ENCODE measurements at places on chromosomes 4 and X.

GRCh38 chrX:15448010-15448639 is 45.0 kb downstream of the PIR start:
- peak; percentile 15 for DNase-seq

DNA sequence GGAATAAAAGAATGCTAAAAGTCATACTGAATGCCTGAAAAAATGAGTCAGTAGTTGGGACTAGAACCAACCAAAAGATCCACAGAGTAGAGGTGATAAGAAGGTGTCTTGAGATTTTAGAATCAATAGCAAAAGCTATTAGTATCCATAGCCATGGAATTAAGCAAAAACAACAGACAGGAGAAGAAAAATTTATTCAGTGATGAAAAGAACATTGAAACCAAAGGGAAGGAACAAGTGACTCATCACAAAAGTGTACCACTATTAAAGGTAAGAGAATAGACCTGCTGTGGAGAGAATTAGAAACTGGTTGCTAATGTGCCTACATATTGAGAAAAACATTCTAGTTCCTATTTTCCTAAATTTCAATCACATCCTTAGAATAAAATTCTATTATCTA is 182.0 kb upstream of the NEIL3 start:
- no peak for DNase-seq

DNA sequence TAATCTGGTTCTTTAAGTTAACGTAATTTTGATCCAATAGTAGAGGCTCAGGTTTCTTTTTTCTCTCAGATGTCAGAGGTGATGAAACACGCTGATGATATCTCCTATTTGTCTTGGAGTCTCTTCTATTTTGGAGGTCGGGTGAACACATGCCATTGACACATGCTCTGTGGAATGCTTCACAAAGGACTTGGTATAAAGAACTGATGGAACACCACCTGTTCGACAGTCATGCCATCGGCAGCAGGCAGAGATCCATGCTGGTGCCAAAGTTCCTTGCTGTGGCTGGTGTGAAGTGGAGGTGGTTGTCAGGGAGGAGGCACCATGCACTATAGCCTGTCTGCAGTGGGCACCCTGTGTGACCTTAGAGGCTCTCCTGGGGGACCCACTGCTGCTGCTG is 94.9 kb downstream of the ATP8A1 start:
- DNase-seq = no peak

GRCh38 chrX:139931646-139932072 is 1.2 kb downstream of the ATP11C start:
- DNase-seq = no peak

DNA sequence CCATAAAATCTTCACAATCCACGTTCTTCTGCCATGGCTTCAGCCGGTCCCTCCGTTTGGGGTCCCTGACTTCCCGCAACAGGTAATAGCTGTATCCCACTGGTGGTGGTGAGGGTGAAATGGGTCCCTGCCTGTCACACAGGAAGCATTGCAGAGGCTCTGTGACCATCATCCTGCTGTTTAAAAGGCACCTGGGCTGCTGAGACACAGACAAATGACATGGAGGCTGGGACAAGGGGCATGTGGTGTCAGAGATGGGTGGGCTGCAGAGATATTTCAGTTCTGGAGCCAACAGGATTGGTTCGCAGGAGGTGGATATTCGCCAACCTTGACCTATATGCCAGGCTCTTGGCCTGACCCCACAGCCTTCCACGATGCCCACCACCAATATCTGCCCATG is 82.1 kb downstream of the JAKMIP1 start:
- DNase-seq = no peak

GRCh38 chr4:177802162-177802561 is 359.9 kb upstream of the AGA start:
- DNase-seq = no peak

DNA sequence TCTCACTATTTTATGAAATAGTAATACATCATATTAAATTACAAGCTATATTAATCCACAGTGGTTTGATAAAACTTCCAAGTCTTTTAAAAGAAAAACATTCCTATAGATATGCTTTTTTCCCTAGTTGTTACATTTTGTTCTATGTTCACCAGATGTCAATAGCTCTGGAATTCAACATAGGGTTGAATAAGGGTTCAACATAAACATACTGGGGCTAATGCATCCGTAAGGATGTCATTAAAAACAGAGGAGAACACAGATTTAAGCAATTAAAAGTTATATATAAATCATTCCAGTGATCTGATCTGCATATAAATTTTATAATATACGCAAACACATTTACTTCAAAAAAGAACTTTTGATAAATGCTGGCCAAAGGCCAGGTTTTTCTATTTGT is 32.5 kb downstream of the SULT1B1 start:
- DNase-seq = no peak

DNA sequence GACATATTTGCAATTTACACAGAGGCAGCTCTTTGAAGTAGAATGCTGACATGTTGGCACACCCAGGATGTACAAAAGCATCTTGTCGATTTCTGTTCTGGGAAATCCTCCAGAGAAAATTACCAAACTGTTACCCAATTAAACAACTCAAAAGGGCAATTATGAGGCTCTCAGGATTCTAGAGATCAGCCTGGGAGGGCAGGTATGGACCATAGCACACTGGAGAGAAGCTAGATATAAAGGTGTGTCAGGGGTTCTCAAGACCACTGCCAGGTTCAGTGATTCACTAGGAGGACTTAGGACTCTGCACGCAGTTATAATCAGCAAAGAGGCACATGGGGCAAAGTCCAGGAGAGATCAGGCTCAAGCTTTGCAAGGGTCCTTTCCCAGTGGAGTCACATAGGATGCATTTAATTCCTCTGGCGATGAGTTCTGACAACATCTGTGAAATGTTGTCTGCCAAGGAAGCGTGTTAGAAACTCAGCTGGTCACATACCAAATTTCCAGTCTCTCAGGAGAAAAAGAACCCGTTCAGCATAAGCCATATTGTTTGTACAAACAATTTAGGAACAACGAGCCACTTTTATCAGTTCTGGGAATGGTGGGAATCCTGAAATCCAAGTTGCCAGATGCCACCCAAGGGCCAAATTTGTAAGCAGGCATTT is 100.8 kb downstream of the SYTL5 start:
- DNase-seq = no peak

GRCh38 chr4:83329521-83330110 is 5.0 kb downstream of the HPSE start:
- DNase-seq = peak; percentile 12

DNA sequence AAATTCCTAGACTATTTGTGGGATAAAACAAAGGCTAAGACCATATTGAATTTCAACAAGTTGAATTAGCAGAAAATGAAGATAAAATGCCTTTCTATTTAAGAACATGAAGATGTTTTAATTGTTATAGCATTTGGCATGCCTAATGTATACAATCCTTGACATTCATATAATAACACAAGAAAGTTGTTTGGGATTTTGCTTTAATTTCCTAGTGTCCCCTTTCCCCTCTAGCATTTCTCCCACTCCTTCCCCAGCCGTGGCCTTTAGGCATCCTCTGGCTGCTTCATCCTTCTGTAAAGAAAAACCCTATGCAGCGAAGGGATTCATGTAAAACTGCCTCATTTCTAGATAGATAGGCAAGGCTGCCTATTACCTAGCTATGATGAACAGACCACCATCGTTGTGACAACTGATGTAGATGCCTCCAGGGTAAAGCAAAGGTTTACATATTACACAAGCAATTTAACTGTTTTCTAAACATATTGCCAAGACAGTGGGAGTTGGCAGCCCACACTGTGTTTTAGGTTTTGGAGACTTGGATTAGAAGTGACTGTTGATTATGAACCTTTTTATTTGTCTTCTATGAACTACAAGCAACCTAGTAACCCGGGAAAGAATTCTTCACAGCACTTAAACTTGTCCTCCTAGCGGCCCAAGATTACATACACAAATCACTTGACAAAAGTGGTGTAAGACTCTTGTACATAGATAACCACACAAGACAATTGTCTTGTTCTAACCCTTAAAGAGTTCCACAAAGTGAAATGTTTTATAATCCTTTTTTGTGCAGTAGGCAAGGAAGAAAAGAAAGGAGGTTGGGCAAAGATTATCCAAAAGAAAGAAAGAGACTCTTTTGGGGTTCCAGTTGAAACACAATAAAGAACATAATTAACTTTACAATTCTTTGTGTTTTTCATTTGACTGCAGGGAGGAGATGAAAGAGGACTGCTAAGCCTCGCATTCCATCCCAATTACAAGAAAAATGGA is 59.9 kb downstream of the HHIP start:
- no peak for DNase-seq

- DNase-seq = no peak
Measured at GRCh38 chr4:79325864-79326328, at the start of gene NAA11. NAA11 (minus strand) TSS chr4:79326061; CDS start chr4:79325877, 184 bp downstream.

DNA sequence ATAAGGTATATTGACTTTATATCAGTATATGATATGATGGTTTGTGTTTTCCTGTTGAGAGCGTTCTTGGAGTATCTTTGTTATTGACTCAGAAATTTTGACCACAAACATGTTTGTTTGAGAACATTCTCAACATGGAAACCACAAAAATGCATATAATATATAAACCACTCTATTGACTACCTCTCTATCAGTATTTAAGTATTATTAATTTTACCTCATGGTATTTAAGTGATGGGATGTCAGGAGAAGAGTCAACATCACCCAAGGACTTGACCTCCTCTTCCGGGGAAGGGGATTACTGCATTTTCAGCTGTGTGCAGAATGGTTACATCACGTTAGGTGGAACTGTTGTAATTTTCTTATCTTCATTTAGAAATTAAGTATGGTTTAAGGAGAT is 54.3 kb upstream of the PUDP start:
- DNase-seq = no peak

DNA sequence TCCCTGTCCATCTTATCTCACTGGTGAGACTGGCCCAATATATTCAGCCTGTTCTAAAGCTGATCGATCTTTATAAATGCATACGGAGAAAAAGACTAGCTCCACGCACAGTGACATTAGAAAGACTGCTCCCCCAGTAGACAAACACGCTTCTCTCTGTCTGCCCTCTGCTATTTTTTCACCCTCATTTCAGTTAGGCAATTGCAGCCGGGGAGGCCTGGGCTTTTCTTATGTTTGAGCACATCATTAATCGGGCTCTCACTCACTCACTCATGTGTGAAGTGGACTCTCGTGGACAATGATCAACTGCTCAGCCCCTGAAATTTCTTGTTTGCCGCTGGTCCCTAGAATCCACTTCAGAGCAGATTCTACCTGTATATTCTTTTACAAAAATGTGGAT is 824.7 kb upstream of the TENM3 start:
- no peak for DNase-seq

GRCh38 chr4:13821522-13821921 is 194.0 kb upstream of the BOD1L1 start:
- peak; percentile 2 for DNase-seq

DNA sequence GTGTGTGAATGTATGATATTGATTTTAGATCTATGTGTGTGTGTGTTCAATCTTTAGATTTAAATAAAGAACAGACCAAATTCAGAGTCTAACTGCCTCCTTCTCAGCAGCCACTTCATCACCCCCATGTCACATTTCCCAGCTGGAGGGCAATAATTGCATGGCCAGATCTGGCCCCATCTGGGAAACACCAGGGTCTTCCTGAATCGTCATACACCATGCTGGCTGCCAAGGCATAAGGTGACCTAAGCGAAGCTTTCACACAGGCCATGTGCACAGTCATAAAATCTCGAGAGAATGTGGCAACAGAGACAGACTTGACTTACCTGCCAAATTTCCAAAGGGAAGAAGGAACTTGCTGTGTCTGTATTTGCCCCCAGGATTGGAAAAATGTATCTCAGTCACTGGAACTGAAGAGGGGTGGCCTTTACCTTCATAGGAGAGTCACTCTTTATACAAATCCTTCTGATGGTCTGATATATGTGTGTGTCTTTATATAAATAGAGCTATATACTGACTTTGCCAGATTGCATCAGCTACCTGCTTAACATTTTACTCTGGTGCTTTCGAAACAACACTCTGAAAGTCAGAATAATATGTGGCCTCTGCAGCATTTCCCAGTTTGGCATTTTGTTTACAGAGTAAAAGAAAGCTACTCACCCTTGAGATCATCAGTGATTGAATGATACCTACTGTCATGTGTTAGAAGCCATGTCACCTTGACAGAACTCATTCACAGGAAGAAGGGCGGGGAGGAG is at the start of gene PLAC1:
PLAC1 (minus strand) TSS at position 470 of the 758 bp plus-strand sequence. CDS start 91,789 bp downstream, outside the sequence.
- no peak for DNase-seq

GRCh38 chrX:129617420-129617819 is 37.3 kb downstream of the APLN start:
- no peak for DNase-seq

DNA sequence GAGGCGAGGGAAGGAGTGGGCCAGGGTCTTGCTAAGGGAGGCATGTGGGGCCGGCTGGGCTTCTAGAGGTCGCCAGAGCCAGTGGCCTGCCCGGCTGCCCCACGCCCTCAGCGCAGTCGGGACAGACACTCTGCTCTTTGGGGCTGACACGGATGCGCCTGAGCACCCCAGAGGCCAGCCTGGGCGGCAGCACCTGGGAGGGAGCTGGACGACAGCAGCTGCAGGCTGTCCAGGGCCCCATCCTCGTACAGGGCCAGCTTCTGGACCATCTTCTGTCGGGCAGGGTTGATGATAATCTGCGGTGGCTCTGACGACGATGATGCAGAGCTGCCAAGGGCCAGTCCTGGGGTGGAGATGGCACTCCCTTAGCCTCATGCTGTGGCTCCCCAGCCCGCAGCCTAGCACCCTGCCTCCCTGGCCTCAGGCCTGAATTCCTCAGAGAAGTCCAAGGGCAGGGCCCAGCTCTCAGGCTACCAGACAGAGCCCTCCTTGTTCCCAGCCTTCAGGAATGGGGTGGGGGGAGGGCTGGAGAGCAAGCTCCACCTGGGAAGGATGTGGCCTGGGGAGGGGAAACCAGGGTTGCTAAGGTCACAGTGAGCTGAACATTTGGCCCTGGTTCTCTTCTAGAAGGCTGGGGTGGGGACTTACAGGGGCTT is 7.2 kb downstream of the IRAK1 start:
- DNase-seq = no peak

GRCh38 chrX:9739130-9739529 is 26.5 kb downstream of the GPR143 start:
- DNase-seq = no peak

DNA sequence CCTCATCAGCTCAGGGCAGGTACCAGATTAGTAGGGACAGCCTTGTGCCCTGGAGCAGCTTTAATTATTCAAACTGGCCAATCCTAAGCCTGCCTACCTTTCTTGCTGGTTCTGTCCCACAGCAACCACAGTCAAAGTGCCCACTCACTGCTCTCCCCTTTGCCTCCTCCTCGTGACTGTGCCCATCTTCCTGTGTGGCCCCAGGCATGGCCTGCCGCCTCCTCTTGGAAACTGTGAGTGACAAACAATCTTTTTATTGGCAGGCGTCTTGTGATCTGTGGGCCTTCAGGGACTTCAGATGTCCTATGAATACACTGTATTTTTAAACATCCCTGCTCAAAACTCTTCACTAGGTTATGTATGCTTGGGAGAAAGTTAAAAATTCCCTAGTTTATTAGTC is 22.8 kb upstream of the NSG1 start:
- DNase-seq = no peak

- DNase-seq = no peak
Measured at GRCh38 chr4:2583517-2583916, 47.1 kb downstream of the FAM193A start.

GRCh38 chr4:173289353-173289727 is 44.8 kb downstream of the HMGB2 start:
- DNase-seq = no peak
